Activated T-cell treated with anti-CD3 and anti-CD28 coated beads for 48 hours (primary cell): ENCODE measurements at places on chromosomes 4 and X.

DNA sequence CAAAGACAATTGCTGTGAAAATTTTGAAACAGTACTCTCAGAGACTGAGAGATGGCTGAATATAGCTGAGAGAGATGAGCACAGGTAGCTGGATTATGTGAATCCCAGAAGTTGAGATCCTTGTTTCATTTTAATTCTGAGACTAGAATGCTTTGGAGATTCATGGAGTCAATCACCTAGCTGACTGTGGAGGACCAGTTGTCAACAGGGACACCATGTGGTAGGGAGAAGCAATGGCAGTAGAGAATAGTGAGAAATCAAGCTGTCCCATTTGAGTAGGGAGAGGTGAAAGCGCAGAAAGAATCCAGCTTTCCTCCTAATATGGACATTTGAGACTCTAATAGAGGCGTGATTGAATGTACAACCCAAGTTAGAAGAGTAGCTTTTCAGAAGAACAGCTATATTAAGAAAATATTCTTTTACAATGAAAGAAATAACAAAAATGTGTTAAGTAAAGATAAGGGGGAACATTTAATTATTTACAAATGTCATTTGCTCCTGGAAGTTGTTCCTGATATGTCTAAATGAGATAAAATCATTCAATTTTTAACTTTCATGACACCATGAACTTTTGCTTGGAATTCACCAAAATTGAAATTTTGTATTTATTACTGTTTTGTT lies 30.3 kb upstream of the GLRB start:
- no peak for DNase-seq

DNA sequence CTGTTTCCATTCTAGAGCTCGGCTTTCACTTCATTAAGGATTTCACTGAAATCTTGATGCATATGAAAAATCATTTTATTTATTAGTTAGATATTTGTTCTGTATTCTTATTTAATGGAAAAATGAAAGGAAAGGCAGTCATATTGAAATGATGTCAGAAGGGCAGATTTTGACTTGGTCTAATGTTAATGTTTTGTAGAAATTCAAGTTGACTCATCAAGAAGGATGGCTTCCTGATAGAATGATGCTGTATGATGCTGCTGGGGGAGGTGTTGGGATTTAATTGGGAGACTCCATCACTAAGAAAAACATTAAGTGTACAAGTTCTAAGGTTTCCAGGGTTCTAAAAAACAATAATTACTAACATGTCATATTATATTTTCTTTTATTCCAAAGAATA lies 204.8 kb downstream of the PDGFC start:
- DNase-seq: no peak

- no peak for DNase-seq
Observed at GRCh38 chr4:17670423-17670822, 56.0 kb downstream of the MED28 start.

- DNase-seq: no peak
Observed at GRCh38 chrX:105017641-105018040, 202.9 kb downstream of the TEX13A start.

DNA sequence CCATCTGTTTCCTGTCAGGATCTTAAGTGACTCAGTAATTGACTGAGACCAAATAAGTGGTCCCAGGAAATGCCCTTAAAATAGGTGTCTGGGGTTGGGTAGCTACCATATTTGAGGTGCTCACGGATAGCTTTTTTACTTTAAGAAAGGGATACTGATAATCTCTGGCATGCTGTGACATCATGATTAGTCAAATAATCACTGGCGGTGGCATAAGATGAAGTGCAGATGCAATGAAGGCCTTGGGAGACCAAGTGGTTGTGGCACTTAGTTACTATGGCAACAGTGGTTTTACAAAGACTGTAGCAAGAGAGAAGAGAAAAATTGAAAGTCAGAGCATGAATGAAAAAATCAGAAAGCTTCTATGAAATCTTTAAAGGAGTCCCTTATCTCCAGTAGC lies 114.5 kb upstream of the SLIT2 start:
- no peak for DNase-seq

DNA sequence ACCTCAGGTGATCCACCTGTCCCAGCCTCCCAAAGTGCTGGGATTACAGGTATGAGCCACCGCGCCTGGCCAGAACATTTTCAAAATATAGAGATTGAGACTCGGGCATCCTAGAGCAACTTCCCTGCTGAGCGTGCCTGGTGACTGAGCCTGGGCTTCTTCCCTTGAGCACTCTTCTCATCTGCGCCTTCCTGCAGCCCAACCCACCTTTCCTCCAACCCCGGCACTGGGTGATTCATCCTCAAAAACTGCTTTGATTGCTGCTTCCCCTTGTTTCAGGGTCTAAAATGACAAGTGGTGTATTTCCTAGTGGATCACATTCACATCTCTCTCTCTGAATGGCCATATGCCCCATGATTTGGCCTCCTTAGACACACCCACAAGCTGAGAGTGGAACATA lies 37.8 kb downstream of the PHKA2 start:
- no peak for DNase-seq

DNA sequence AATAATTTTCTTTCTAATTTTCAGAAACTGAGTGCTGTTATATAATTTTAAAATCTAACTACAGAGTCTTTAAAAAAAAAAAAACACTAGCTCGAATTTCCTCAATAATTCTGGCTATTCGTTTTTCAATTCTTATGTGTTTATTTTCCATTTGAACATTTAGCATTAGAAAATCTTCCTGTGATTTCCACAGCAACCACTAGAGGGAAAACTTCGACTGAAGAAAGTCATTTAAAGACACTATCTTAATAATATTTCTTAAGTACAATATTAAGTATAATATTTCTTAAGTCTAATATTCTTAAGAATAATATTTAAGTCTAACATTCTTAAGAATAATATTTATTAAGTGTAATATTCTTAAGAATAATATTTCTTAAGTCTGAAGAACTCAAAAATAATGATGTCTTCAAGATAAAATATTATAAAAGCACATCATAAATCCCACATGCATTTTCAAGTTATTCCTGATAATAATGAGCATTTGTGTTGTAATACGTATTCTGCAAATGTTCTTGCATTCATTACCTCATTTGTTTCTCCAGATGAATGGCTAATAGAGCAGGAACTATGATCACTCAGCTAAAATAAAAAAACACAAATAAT lies 118.4 kb upstream of the WDR17 start:
- no peak for DNase-seq

DNA sequence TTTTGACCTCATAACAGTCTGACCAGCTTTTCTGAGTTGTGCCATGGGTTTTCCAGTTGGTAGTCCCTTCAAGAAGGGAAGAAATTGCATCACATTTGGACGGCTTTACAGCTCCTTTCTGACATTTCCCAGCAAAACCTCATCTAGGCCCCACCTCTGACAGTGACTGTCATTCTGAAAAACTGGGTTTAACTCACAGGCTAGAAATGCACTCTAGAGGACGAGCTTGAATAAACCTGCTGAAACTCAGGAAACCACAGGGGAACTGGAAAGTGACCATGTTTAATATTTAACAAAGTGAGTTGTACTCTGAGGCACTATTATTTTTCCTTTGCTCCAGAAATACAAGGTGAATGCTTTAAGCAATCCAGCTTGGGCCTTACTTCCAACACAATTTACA lies 434.3 kb upstream of the RASGEF1B start:
- DNase-seq: no peak

DNA sequence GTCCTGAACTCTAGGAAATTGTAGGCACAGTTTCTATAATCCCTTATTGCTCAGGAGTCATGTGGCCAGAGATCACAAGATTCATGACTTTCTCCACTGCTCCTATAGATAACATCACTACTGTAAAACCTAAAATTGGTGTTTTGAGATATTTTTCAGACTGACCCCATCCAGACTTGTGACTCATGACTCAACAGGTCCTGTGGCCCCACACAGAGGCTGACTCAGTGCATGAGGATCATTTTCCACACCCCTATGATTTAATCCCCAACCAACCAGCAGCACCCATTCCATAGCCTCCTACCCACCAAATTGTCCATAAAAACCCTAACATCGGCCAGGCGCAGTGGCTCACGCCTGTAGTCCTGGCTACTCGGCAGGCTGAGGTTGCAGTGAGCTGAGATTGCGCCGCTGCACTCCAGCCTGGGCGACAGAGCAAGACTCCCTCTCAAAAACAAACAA lies 13.2 kb upstream of the XIAP start:
- no peak for DNase-seq

DNA sequence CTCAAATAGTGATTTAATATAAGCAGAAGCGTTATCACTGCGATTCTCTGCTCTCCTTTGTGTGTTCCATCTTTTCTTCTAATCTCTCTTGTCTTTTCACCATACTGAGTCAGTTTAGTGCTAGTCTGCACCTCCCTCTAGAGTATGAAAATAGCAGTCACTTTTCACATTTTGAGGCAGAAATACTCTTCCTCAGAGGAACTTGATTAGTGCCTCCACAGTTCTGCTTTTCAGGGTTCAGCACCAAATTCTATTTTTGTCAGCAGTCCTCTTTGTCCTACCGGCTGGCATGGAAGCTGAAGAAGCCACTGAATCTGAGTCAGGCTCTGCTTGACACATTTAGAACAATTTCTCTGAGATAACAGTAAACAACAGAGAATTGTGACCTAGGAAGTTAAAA lies 49.7 kb upstream of the ANKRD17 start:
- no peak for DNase-seq

- no peak for DNase-seq
Observed at GRCh38 chr4:27568236-27568951, 707.8 kb downstream of the STIM2 start.
